ENCODE measurements at places on chromosomes 5 and 9. TPM values are rescaled to one million over a fixed set of nuclear protein-coding genes. Genes with fewer than 3 reads are reported as not detected.

GRCh38 chr5:179768326-179769085 is 25.3 kb upstream of the LTC4S start:
- no peak for DNase-seq

DNA sequence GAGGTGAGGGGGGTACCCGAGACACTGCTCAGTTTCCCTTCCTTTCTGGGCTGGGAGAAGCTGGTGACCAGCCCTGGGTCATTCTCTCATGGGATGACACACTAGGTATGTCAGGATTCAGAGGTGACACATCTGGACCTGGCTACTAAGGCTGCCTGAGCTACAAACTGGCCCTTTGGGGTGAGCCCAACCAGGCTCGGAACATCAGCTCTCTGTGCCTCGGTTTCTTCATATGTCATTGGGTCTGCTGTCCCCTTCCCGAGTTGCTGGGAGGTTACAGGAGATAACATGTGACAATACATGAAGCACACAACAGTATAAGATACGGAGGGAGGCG is 11.8 kb downstream of the CARD19 start:
- no peak for DNase-seq

DNA sequence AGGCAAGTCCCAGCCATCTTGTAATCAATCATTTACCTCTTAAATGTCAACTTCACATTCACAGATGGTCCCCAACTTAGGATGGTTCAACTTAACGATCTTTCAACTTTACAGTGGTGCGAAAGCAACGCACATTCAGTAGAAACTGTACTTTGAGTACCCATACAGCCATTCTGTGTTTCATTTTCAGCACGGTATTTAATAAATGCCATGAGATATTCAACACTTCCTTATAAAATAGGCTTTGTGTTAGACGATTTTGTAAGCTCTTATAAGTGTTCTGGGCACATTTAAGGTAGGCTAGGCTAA is 47.1 kb upstream of the ANGPTL2 start:
- DNase-seq = no peak

- no peak for DNase-seq
These were observed 451.4 kb downstream of the KDM4C start for GRCh38 chr9:7209016-7209715.

DNA sequence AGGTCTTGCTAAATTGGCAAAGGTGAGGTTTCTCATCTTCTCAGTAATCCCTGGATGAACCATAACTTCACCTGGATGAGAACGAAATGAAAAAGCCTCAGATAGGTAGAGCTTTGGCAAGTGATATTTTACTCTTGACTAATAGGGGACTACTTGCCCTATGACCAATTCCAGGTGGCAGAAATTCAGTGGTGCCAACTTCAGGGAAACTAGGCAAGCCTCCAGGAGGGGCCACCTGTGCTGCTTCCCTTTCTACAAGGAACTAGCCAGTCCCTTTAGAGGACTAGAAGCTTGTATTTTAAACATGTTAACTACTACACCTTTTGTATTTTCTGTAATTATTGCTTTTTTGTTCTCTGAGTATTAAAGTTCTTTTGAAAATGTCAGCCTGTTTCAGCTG is 169.0 kb upstream of the GRIA1 start:
- DNase-seq = no peak

GRCh38 chr5:68459810-68460139 is 244.2 kb downstream of the PIK3R1 start:
- no peak for DNase-seq

- no peak for DNase-seq
These were observed 24.4 kb downstream of the SKIC3 start for GRCh38 chr5:95530416-95530815.

DNA sequence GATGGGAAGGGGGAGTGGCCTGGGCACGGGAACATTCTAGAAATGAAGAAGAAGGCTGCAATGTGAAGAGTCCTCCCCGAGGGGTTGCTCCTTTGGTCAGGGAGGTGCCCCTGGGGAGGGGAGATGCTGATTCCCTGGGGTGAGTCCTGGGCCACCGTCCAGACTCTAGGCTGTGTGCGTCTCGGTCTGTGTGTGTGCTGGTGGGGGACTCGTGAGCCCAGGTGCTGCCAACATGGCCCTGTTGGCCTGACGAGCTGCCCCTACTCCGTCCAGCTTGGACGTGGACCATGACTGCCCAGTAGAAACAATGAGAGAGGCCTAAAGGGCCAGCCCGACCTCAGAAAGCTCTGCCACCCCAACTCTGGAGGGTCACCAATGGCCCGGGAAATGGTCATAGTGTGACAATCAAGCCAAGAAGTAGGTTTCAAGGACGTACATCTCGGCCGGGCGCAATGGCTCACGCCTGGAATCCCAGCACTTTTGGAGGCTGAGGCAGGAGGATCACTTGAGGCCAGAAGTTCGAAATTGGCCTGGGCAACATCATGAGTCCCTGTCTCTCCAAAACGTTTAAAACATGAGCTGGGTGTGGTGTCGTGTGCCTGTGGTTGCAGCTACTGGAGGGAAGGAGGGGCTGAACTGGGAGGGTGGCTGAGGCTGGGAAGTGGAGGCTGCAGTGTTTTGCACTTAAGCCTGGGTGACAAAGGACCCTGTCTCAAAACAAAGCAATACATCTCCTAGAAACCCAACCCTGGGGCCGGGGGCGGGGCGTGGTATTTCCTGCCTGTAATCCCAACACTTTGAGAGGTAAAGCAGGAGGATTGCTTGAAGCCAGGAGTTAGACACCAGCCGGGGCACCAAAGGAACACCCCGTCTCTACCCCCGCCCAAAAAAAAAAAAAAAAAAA is 17.0 kb downstream of the LHX3 start:
- no peak for DNase-seq

DNA sequence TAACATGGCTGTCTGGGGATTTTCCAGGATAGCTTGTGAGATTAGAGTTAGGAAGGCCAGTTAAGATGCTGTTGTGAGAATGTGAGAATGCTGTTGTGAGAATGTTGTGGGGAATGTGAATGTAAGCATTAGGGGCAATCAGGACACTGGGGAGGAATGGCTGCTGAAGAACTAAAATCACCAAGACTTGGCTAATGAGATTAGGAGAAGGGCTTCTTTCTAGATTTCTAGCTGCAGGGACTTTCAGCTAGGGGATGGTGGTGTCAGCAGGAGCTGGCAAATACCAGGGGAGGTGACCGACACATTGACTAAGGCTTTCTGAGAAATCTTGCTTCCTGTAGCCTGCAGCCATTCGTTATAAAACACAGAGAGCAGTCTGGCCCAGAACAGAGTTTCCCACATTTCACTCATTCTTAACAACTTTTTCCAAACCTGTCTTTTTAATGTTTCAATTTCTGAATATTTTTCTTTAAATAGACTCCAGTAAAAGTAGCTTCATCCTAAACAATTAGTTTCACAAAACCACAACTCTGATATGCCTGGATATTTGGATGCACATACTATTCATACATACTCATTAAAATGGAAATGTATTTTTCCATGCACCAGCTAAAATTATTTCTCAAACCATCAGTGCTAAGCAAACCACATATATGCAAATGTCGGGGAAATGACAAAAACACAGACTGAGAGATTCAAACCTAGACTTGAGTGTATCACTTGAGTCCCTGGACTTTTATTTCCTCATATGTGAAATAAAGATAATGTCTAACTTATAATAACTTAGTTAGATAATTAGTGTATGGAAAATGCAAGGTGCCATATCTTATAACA is 89.3 kb upstream of the TNC start:
- no peak for DNase-seq

GRCh38 chr9:12696931-12697622 is 3.9 kb downstream of the TYRP1 start:
- DNase-seq = no peak

DNA sequence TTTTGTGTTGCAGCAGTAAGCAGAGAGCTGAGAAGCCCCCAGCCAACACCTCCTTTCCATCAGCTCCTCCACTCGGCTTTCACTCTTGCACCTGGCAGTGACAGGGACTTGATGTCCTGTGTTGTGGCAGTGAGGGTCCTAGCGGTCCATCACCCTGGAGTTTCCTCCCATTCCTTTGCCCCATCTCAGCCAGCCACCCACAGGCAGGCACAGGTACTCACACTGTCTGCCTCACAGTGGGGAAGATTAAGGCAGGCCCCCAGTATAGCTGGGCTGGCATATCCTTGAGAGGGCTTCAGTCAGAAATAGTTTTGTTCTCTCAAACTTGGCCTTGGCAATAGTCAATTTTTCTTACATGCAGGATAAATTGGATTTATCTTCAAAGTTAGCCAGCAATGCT is 362.7 kb downstream of the GADD45G start:
- no peak for DNase-seq

GRCh38 chr5:175573493-175574269 is 84.2 kb upstream of the HRH2 start:
- no peak for DNase-seq

DNA sequence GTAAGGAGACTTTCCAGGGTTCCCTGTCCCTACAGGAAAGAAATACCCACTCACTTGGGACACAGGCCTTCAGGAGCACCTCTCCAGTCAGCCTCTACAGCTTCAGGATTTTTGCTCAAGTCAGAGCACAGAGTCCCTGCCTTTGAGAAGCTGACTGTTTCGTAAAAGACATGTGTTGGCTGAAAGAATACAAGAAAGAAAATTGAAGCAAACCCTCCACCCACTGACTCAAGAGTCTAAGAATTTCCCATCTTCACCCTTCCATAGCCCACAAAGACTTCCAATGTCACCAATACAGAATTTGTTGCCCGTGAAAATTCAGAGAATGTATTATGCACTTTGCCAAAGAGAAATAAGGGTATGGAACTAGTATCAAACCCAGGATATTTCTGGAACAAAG is 53.0 kb upstream of the ZNF622 start:
- no peak for DNase-seq

DNA sequence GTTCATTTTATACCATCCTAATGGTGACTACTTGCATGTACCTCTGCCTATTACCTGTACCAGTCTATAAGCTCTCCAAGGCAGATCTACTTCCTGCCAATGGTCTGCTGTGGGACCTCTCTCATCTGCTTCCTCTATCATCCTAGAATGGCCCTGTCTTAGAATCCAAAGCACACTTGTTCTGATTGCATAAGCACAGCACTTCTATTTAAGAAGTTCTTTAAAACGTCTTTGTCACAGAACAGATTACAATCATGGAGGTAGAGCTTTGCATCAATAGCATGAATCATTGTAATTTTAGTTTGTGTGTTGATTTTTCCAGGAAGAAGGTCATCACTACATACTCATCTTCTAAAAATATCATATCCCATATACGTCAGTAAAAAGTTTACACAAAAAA is 131.8 kb upstream of the ACOT12 start:
- no peak for DNase-seq

GRCh38 chr5:156361436-156362109 is 34.6 kb downstream of the SGCD start:
- no peak for DNase-seq

- no peak for DNase-seq
These were observed 30.0 kb upstream of the RNF130 start for GRCh38 chr5:180101451-180102105.

DNA sequence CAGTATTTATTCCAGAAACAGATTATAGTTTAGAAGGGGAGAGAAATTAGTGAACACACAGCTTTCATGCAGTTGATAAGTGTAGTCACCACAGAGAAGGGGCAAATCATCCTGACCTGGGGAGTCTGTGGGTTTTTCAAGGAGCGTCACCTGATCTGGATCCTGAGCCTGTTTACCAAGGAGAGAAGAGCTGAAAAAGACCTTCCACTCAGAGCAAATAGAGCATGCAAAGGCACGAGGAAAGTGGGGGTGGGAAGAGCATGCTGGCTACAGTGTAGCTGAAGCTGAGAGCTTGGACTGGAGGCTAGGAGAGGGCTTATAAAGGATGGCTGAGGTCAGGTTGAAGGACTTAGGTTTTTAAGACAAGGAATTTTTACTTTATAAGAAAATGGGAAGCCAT is 30.4 kb downstream of the ACO1 start:
- DNase-seq = no peak

GRCh38 chr5:5605170-5605764 is 182.8 kb downstream of the ICE1 start:
- DNase-seq = no peak

GRCh38 chr5:62814991-62815390 is 236.4 kb downstream of the LRRC70 start:
- no peak for DNase-seq

GRCh38 chr5:40378396-40379177 is 301.1 kb upstream of the PTGER4 start:
- no peak for DNase-seq

- DNase-seq = no peak
These were observed 29.7 kb downstream of the GPR21 start for GRCh38 chr9:123063177-123063598.

GRCh38 chr5:136722086-136722485 is 356.7 kb upstream of the TRPC7 start:
- DNase-seq = no peak

DNA sequence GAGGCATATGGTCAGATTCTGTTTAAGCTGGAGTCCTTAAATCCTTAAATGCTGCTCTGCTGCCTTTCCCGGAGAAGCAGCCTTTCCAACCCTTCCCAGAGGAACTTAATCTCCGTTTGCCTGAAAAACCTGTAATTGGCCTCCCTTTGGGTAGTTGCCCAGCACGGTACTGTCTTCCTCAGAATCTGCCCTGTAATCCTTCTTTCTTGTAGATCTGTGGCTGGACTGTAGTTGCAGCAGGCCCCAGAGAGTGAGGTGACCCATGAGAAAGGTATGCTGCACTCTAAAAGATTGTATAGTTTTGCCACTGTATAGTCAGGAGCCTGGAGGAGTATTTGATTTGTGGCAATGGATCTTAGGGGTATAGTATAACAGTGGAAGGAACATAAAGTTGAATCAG is 11.7 kb downstream of the SPIN1 start:
- DNase-seq = no peak

Gene SHROOM1
- total RNA-seq = 3.6 TPM

Gene ARSI
- 0.38 TPM for total RNA-seq

Gene CXCL14
- total RNA-seq = 1.3 TPM

Gene PCYOX1L
- total RNA-seq = 2.0 TPM

Gene C9orf43
- total RNA-seq = 0.27 TPM

Gene SPAAR
- 8.3 TPM for total RNA-seq

Gene S100Z
- total RNA-seq = not detected

Gene TAS2R1
- total RNA-seq = not detected

Measured in Right ventricle myocardium superior (tissue), 1 donor.